ENCODE measurements at places on chromosomes 12 and 14. TPM values are rescaled to one million over a fixed set of nuclear protein-coding genes. Genes with fewer than 3 reads are reported as not detected.

Gene GPR68
- total RNA-seq: 1.1 TPM

DNA sequence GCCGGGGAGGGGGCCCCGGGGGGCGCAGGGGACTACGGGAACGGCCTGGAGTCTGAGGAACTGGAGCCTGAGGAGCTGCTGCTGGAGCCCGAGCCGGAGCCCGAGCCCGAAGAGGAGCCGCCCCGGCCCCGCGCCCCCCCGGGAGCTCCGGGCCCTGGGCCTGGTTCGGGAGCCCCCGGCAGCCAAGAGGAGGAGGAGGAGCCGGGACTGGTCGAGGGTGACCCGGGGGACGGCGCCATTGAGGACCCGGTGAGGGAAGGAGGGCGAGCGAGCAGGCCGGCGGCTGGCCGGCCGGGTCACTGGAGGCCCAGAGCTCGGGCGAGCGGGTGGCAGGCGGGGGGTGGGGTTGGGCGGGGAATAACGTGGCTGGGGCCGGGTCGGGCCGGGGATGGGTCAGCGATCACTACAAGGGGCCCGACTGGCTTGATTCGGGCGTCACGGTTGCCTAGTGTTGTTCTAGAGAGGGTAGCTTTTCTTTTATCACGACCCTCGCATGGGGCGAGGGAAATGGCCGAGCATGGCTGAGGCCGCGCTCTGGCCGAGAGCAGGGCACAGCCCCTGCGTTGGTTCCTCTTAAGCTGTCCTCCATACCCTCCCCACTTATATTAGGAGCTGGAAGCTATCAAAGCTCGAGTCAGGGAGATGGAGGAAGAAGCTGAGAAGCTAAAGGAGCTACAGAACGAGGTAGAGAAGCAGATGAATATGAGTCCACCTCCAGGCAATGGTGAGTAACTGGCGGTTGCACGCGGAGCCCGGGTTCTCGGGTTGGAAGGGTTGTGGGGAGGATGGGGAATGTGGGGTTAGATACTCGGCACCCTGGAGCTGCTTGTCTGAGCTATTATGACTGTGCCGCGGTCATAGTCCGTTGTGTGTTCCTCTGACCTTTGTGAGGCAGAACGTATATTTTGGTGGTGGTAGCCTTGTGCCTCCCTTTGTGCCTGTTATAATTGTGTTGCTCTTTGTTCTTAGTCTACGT, 603 bp downstream of the PABPN1 start:
- peak; percentile 85 for DNase-seq

DNA sequence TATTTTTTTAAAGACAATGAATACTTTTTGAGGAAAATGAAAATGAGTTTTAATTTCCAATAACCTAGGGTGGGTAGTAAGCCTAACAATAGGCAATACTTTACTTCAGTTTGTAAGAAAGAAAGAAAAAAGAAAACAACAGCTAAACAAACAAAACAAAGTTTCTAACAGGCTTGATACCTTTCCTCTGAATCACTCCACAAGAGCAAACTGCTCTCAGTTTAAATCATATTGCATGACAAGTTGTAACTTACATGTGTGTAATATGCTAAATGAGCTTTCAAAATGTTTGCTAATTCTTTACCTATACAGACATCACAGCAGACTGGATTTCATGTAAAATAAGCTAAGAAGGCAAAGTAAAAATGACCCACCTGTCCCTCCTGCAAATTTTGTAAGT, 6.7 kb upstream of the LMO3 start:
- DNase-seq: no peak

- DNase-seq: no peak
Observed at GRCh38 chr12:132053338-132054330, 90.5 kb downstream of the DDX51 start.

DNA sequence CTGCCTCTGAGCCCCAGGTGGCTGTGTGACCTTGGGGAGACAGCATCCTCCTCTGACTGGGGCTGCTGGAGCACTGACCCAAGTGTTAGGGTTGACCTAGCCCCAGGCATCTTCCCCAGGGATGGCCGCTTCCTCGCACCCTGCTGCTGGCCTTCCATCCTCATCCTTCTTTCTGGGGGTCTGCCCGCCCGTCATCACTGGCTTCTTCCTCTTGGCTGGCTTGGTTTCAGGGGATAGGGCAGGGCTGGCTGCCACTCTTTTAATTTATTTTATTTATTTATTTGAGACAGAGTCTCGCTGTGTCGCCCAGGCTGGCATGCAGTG, 3.5 kb downstream of the TEDC1 start:
- DNase-seq: no peak

All from H7 (cell line).